ENCODE measurements at places on chromosomes 13 and 19.

DNA sequence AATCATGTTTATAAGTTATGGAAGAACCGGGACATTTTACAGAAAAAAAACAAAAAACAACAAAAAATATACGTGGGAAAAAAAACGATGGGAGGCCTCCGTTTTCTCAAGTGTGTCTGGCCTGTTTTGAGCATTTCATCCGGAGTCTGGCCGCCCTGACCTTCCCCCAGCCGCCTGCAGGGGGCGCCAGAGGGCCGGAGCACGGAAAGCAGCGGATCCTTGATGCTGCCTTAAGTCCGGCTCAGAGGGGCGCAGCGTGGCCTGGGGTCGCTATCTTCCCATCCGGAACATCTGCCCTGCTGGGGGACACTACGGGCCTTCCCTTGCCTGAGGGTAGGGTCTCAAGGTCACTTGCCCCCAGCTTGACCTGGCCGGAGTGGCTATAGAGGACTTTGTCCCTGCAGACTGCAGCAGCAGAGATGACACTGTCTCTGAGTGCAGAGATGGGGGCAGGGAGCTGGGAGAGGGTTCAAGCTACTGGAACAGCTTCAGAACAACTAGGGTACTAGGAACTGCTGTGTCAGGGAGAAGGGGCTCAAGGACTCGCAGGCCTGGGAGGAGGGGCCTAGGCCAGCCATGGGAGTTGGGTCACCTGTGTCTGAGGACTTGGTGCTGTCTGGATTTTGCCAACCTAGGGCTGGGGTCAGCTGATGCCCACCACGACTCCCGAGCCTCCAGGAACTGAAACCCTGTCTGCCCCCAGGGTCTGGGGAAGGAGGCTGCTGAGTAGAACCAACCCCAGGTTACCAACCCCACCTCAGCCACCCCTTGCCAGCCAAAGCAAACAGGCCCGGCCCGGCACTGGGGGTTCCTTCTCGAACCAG lies 1.8 kb upstream of the APOE start:
- DNase-seq = no peak

DNA sequence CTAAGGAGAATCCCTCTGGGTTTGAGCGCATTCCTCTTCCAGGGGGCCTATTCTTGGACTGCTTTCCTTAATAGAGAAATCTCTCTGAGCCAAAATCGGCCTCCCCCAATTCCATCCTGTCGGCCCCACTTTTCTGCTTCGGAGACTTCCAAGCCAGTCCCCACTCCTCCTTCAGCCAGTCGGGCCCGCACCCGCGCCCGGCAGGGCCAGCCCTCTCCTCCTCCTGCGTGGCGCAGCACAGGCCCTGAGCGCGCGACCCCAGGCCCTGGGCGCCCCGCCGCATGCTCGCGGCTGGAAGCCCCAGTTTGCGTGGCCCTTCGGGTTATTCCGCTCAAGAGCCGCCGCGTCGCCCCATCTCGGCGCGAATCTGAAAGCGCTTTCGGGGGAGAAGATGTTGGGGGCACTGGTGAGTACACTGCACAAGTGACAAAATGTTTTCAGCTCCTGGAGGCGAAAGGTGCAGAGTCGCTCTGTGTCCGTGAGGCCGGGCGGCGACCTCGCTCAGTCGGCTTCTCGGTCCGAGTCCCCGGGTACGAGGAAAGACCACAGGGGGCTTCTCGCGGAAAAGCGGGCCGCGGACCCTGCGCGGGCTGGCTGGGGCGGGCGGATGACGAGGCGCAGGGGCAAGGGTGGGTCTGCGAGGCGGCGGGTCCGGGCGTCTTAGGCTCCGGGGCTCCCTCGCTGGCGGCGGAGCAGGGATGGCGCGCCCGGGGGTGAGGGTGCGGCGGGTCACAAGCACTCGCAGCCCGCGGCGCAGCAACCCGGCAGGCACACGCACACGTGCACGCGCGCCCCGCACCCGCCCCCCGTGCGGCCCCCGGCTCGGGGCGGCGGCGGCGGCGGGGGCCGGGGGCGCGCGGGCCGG lies at the start of gene IL17D:
Gene IL17D (plus strand): TSS at position 785 of the 865 bp plus-strand sequence. CDS start 303 bp downstream, outside the sequence.
- no peak for DNase-seq

DNA sequence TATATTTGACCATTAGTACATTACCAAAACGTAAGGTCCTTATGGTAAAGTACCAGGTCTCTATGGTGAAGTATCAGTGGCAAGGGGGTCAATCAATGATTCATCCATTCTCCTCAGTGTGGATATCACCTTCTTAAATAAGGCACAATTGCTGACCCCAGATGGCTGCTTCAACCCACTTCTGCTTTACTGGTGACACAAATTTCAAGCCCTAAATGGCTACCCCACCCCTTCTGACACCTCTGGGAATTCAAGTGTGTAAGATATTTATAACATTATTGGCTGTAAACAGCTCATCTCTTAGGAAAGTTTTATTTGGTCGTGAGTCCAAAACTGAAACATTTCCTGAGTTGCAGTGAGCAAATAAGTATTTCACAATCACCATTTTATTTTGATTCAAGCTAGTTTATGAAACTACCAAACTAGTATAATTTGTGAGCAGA lies 7.9 kb upstream of the WBP4 start:
- no peak for DNase-seq

GRCh38 chr13:39484506-39485313 lies 118.3 kb downstream of the LHFPL6 start:
- DNase-seq = no peak

DNA sequence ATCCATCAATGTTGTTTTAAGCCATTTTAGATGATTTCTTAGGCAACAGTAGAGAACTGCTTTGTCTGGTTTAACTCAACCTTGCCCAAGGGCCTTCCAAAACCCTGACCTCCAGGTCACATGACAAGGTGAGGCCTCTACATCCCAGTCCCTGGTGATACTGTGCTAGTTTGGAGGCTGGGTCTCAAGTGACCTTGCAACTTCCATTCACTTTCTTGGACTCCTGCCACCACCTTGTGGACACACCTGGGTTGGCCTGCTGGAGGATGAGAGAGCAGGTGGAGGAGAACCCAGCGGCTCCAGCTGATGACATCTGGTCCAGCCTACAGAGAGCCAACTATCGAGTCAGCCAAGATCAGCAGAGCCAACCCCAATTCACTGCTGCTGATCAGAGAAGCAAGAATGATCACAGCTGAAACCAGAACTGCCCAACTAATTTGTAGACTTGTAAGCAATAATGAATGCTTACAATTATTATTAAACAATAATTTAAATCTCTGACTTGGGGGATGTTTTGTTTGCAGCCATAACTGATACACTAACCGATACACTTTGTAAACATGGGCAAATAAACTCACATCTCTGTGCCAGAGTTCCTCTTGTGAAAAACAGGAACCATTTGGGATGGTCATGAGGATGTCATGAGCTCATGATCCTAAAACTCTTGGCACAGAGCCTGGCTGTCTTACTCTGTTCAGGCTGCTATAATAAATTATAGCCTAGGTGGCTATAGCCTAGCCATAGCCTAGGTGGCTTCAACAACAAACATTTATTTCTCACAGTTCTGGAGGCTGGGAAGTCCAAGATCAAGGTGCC lies 11.5 kb downstream of the FAM187B start:
- no peak for DNase-seq

DNA sequence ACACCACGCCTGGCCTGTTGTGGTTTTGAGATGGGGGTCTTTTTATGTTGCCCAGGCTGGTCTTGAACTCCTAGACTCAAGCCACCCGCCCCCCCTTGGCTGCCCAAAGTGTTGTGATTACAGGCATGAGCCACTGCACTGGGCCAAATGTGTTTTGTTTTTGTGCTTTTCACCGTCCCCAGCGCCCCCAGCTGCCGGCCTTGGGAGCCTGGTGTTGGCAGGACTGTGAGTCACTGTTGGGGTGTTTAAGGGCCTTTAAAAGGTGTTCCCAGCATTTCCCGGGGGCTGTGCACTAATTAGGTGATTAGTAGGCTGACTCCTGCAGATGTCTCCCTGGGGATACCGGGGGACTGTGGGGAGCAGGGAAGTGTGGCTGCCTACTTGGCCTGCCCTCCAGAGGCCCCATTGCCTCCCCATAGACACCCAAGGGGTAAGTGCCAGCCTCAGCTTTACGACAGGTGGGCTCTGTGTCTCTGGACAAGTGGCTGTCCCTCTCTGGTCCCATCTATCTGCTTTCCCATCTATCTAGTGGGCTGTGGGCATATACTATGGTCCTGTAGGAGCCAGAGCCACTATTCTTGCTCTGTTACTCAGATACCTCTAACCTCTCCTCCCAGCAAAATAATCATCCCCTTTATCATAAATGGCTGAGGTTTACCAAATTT lies 11.8 kb upstream of the TLE5 start:
- no peak for DNase-seq

DNA sequence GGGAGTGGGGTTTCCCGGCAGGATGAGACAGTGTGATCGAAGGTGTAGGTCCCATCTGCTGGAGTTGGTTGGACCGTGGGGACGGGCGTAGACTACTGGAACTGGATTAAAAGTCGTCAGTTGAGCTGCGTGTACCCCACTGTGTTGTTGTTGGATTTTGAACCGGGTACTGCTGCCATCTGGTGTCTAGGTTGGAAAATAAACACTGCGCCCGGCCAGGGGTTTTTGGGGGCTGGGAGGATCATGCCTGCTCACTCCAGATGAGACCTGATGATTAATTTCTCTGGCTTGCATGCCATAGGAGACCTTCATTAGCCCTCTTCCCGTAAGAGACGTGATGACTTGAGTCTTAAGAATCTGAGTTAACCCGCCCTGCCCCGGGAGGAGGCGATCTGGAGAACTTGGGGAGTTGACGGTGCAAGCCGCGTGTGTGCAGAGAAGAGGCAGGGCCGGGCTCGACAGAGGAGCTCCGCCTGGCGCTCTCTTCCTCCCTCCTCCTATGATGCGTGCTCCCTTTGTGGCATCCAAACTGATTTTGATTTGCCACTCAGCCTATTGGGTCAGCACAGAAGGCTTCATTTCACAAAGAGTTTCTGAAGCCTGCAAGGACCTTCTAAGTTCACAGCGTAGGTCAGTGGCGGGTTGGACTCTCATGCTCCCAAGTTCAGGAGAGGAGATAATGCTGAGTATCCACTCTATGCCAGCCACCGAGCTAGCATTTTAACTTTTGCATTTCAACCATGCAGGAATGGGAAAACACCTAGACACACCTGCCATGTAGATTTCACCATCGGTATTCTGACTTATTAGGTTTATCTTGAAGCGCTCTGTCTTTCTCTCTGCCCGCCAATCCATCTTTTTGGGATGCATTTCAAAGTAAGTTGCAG lies 2.7 kb downstream of the UHRF1 start:
- peak; percentile 95 for DNase-seq

- peak; percentile 36 for DNase-seq
Observed at GRCh38 chr13:51451467-51452360, 1.1 kb downstream of the INTS6 start.

GRCh38 chr13:71876648-71877255 lies 9.7 kb upstream of the DACH1 start:
- no peak for DNase-seq

DNA sequence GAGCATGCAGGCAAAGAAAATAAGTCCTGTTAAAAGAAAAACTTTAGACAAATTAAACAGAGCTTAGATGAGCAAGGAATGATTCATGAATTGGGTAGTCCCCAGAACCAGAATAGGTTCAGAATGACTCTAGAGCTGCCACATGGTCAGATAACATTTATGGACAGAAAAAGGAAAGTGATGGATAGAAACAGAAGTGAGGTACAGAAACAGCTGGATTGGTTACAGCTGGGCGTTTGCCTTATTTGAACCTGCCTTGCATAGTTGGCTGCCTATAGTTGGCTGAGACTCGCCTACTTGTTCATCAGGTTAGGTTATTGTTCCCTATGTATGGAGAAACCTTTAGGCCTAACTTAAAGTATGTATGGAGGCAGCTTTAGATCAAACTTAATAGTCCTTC lies 35.4 kb downstream of the WDFY2 start:
- no peak for DNase-seq

DNA sequence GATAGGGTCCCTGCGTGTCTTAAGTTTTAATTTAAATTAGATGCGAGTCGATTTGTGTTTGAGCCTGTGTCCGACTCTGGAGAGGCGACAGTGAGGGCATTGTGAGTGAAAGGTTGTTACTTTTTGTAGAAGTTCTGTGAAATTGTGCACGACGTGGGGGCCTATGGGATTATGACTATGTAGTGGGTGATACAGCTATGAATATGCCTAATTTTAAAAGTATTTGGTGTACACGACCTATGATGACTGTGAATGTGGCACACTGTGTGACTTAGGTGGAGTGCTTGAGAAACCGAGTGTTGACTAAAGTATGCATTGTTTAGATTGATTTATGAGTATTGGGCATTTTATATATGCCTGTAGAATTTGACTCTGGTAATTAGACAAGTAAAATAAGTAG lies 646 bp downstream of the ZNF567 start:
- DNase-seq = no peak

- no peak for DNase-seq
Observed at GRCh38 chr13:78460176-78460575, 143.2 kb downstream of the POU4F1 start.

- DNase-seq = no peak
Observed at GRCh38 chr19:35559281-35559659, 4.2 kb downstream of the ATP4A start.

DNA sequence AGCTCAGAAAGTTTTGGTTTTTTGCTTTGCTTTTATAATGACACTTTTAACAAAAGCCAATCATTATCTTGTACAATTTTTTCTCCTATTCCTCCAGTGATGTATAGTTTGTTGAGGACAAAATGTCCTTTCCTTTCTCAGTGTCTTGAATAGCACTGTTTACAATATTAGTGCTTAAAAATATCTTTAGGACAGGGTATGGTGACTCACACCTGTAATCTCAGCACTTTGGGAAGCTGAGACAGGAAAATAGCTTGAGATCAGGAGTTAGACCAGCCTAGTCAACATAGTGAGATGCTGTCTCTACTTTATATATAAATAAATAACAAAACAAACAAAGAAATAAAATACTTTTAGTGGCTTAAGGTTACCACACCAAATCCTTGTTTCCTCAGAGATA lies 41.9 kb downstream of the SPRY2 start:
- no peak for DNase-seq

Data from HCT116 (cell line).